ENCODE measurements at places on chromosomes 6 and 20.

GRCh38 chr20:41696428-41696827 is 78.3 kb upstream of the CHD6 start:
- DNase-seq = no peak

GRCh38 chr6:143339223-143339622 is 111.3 kb downstream of the ADAT2 start:
- no peak for DNase-seq

DNA sequence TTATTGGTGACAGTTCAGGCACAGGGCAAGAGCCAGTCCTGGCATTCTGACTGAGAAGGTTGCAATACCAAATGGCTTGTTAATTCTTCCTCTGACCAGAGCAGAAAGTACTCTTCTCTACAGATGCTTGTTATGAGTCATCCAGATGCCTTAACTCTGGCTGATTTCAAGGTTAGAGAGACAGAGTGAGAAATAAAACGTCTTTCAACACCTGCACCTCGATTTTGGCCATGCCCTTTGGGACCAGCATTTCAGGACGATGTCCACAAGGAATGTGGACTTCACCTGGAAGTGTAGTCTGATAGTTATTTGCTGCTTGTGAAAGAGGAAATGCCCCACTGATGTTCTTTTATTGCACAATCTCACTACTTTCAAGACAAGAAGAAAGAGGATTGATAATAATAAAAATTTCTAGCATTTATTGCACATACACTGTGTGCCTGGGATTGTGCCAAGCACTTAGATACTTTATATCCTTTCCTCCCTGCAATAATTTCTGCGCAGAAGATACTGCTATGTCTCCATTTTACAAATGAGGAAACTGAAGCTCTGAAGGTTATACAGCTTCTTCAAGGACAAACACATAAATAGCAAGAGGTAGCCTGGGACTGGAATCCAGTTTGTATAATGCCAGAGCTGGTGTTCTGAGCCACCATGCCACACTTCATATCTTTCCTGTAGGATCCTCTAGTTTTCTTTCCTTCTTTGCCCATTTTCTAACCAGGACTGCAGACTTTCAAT is 33.5 kb upstream of the MCM3 start:
- no peak for DNase-seq

DNA sequence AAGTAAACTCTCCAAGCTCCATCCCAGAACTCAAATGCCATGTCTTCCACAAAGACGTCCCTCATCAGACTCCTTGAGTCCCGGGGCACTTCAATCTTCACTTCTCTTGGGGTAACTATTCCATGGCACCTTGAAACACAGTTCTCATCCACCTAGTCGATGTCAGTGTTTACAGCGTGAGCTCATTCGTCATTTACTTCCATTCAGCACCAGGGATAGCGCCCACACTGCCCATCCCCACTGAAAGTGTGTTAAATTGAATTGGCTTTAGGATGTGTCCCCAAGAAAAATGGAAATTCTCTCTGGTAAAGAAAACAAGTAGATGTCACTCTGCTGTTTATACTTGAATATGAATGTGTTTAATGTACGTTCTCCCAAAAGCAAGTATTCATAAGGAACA is 31.3 kb downstream of the KCNK15 start:
- no peak for DNase-seq

DNA sequence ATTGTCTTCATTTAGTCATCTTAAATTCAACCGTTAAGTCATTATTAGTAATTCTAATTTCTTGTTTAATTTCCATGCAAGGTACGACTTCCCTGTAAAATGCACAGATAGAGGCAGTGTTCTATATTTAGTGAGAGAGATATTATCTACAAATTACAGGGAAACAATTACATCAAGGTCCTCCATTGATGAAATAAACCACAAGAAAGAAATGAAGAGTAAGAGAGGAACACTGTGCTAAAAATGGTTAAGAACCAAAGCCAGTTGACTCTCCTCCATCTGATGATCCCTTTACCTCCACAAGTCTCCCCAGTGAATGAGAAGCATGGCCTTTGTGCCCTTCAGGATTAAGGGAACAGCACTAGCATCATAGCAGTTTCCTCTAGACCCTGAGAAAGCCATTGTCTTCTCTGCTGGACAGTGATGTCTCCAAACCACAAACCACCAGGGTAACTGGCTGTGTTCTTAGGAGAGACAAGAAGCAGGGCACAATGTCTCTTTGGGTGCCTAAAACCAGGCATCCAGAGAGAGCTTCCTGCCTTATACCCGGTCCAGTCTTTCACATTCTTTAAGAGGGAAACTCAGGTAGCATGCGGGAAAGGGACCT is 38.1 kb downstream of the IRF4 start:
- DNase-seq = no peak

GRCh38 chr6:35035481-35036030 is 105.6 kb downstream of the TCP11 start:
- DNase-seq = no peak

- no peak for DNase-seq
These were observed 13.6 kb downstream of the ARID1B start for GRCh38 chr6:156790711-156791319.

DNA sequence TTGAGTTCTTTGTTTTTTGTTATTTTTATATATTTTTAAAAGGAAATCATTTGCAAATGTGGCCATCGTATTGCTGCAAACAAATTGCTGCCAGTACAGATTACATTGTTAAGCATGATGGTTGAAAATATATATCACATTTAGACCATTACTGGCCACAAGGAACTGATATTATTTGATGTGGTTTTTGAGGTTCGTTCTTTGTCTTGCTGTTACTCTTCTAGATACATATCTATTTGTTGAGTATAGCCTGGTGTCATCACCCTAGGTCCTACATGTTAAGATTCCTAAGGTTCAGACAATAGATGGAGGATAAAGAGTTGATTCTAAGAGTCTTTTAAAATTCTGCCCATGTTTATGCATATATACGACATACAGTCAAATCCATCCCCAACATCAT is 306.0 kb downstream of the FARS2 start:
- no peak for DNase-seq

- DNase-seq = no peak
These were observed 29.3 kb downstream of the ASCC3 start for GRCh38 chr6:100851819-100852218.

DNA sequence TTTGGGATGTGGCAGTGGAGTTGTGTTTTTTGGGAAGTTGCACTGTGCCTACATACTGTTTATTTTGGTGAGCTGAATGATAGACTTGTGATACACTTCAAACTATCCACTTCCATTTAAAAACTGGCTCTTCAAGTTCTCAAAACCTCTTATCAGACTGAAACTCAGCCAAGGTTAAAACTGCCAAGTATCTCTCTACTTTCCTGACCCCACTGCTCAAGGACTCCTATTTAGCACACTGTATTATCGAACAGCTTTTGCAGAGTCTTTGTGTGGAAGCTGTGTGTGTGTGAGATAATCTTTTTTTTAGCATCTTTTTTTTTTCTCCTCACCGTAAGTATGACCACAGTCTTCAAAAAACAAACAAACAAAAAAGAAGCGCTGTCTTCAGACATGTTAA is 21.1 kb downstream of the STX11 start:
- DNase-seq = no peak

Measured in NCI-H524 (cell line).